Tibial artery (tissue), 4 donors: ENCODE measurements at places on chromosomes 4 and X.
A peak's percentile ranks its signal among the peaks of the same experiment; 100 is the strongest.

- no peak for DNase-seq
- H3K36me3 ChIP-seq: peaks cover 11% of the 10 kb centered on the region
- H3K4me1 ChIP-seq: no peaks in the 10 kb centered on the region
- H3K27me3 ChIP-seq: no peaks in the 10 kb centered on the region
- H3K27ac ChIP-seq: peak overlapping the region; percentile 45
- H3K4me3 ChIP-seq: no peak overlapping the region
Observed at GRCh38 chr4:105965183-105965800, 70.0 kb downstream of the NPNT start.

GRCh38 chr4:81031796-81032551, 1.5 kb downstream of the BMP3 start:
- no peak for DNase-seq
- peaks cover 15% of the 10 kb centered on the region for H3K4me1 ChIP-seq
- H3K4me3 ChIP-seq: no peak overlapping the region
- peaks cover 30% of the 10 kb centered on the region for H3K27me3 ChIP-seq
- H3K27ac ChIP-seq: no peak overlapping the region

DNA sequence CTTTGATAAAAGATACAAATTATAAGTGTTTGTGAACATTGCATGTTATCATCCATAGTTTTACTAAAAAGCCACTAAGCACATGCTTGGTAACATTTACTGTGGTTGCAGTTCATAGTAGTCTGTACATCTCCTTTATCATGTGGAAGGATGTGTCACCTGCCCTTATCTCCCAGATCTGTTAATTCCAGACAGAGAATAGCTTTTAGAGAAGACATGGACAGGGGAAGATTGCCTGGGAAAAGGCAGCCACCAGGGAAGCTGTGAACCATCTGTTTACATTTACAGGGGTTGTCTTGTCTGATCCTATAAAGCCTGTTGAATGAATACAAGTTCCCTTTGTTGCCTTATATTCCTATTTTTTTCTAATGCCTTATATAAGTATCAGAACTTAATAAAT, 396.0 kb downstream of the FAT4 start:
- no peak overlapping the region for H3K27ac ChIP-seq
- H3K36me3 ChIP-seq: no peaks in the 10 kb centered on the region
- no peak for DNase-seq
- no peaks in the 10 kb centered on the region for H3K27me3 ChIP-seq
- H3K4me3 ChIP-seq: no peak overlapping the region
- no peaks in the 10 kb centered on the region for H3K4me1 ChIP-seq

GRCh38 chr4:143599827-143600226, 86.3 kb downstream of the SMARCA5 start:
- no peak for DNase-seq
- no peaks in the 10 kb centered on the region for H3K27me3 ChIP-seq
- no peak overlapping the region for H3K4me3 ChIP-seq
- H3K36me3 ChIP-seq: no peaks in the 10 kb centered on the region

DNA sequence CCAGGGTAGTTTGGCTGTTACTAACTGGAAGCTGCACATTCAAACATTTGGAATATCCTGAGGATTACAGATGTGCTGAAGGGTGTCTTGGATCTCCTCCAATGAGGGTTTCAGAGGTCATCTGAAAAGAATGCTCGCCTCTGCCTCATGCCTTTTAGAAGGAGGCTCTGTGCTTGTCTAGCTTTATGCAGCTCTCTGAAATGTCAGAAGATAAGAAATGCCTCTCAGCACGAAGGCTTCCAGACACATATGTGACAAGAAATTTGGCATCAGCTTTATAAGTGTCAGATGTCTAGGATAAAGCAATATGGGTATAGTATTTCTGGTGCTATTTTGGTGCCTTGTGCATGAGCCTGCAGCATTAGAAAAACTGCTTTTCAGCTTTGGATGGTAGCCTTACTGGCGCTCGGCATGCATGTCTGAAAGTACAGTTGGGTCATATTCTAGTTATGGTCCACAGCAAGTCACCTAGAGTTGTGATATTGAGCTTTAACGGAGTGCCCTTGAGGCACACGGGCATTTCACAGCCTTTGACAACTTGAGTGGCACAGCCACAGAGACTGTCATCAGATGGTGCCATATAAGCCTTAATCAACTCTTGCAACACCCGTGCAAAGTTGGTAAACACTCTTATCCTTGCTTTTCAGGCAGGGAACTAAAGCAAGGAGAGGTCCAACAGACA, 70.8 kb upstream of the PGRMC2 start:
- H3K27ac ChIP-seq: no peak overlapping the region
- H3K4me1 ChIP-seq: peaks cover 14% of the 10 kb centered on the region
- no peaks in the 10 kb centered on the region for H3K36me3 ChIP-seq
- no peak for DNase-seq
- H3K27me3 ChIP-seq: no peaks in the 10 kb centered on the region
- no peak overlapping the region for H3K4me3 ChIP-seq

DNA sequence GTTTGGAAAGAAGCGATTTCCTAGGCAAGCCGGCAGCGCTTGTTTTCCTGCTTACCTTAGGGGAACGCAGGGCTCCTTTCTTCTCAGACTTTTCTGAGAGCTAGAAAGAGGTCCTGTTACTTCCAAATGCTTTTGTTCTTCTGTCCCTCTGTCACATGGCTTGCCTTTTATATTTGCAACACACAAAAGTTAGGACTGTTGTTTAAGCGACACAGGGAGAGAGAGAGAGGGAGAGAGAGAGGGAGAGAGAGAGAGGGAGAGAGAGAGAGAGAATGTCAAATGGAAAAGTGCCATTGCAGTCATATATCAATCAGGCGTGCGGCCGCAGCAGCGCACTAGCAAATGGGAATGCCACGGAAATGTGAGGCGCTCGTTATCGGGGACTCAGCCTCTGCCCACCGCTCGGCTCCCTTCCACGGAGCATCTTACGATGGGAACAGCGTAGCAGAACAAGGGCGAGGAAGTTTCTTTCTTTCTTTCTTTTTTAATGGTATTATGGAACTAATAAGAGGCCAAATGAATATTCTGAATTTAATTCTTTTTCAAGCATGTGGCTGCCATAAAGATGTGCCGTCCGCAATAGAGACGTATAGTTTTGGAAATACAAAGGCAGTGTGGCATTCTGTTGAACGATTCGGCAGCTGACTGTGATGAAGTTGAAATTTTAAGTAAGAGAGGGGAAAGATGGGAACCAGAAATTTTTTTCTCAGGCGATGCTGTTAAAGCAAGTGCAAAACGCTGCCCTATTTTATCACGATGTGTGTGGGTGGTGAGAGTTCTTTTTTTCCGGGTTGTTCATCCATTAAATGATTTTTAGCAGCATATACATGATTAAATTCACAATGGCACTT, at the start of gene NDP:
TSS of gene NDP (minus strand) at position 142 of the 851 bp plus-strand sequence. CDS start 14,745 bp downstream, outside the sequence.
- no peaks in the 10 kb centered on the region for H3K27me3 ChIP-seq
- H3K27ac ChIP-seq: no peak within 1 kb of the TSS
- H3K4me3 ChIP-seq: peak within 1 kb of the TSS; percentile 38
- no peak for DNase-seq

DNA sequence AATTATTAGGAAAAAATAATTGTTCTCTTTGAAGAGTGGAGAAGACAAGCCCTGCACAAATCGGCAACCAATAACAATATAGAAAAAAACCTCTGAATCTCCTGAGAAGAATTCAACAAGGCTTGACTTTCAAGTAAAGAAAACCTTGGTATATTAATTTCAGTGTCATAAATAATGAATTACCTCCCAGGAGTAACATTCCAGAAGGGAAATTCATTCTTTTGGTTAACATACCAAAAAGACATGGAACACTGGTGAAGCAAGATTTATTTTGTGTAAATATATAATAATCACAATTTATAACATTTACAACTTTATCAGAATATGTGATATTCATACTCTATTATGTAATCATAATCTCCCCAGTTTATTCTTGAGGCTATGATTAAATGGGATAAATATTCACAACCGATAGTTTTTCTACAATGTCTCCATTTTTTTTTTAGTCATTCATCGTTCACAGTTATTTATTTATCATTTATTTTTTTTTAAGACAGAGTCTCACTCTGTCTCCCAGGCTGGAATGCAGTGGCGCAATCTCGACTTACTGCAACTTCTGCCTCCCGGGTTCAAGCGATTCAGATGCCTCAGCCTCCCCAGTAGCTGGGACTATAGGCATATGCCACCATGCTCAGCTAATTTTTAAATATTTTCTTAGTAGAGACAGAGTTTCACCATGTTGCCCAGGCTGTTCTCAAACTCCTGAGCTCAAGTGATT, 53.0 kb upstream of the RPS6KA6 start:
- H3K27ac ChIP-seq: no peak overlapping the region
- no peaks in the 10 kb centered on the region for H3K36me3 ChIP-seq
- H3K27me3 ChIP-seq: no peaks in the 10 kb centered on the region
- DNase-seq: no peak
- H3K4me3 ChIP-seq: no peak overlapping the region
- no peaks in the 10 kb centered on the region for H3K4me1 ChIP-seq

GRCh38 chr4:177391287-177391686, 51.0 kb downstream of the AGA start:
- no peak for DNase-seq
- no peak overlapping the region for H3K4me3 ChIP-seq
- H3K36me3 ChIP-seq: no peaks in the 10 kb centered on the region
- no peak overlapping the region for H3K27ac ChIP-seq
- no peaks in the 10 kb centered on the region for H3K27me3 ChIP-seq
- peaks cover 3% of the 10 kb centered on the region for H3K4me1 ChIP-seq

GRCh38 chr4:7384003-7384928, 50.5 kb downstream of the PSAPL1 start:
- no peak overlapping the region for H3K27ac ChIP-seq
- no peaks in the 10 kb centered on the region for H3K36me3 ChIP-seq
- DNase-seq: peak; percentile 3
- H3K4me3 ChIP-seq: no peak overlapping the region

DNA sequence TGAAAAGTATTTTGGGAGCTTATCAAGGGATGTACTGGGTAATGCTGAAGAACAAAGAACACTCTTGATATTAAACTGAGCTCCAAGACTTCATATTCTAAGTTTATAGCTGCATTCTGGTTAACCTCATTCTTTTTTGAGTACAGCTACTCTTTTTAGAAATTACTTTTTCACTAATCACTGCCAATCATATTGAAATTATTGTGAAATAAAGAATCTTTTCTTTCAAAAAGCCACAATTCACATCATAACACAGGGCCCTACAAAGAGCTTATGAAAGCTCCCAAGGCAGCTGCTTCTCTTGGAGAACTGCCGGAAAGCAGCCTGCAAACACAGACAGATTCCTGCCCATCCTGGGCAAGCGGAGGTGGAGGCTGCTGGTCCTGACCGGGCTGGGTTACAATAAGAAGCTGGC, 121.4 kb downstream of the RNF150 start:
- no peaks in the 10 kb centered on the region for H3K27me3 ChIP-seq
- H3K4me1 ChIP-seq: no peaks in the 10 kb centered on the region
- no peak overlapping the region for H3K27ac ChIP-seq
- no peak overlapping the region for H3K4me3 ChIP-seq
- H3K36me3 ChIP-seq: no peaks in the 10 kb centered on the region
- no peak for DNase-seq

DNA sequence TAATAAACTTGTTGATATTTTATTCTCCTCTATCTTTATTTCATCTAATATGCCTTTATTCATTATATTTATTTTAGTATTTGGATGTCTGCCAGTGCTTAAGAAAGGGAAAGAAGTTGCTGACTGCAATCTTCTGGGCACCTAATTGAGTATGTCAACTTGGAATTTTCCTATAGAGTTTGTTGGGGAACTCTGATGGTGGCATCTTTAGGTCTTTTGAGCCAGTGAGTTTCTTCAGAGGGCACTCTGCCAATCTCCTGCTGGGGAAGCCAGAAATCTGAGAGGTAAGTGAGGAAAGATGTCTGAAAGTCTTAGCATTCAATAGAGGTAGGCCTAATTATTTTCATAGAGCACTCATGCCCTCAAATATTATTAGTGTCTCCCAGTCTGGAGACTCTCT, 475.0 kb downstream of the GABRG1 start:
- no peaks in the 10 kb centered on the region for H3K4me1 ChIP-seq
- no peak overlapping the region for H3K27ac ChIP-seq
- no peaks in the 10 kb centered on the region for H3K36me3 ChIP-seq

DNA sequence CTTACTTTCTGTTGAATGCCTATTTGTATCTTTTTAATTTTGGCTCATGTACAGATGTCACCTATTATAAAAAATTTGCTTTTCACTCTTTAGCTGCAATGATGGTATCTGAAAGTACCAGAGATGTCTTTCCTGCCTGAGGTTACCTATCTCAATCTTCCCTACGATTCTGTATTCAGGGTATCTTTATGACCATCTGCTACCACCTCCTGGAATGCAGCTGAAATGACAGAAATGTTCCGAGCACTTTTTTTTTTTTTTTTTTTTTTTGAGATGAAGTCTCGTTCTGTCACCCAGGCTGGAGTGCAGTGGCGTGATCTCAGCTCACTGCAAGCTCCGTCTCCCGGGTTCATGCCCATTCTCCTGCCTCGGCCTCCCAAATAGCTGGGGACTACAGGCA, 136.4 kb downstream of the REPS2 start:
- H3K36me3 ChIP-seq: no peaks in the 10 kb centered on the region
- H3K27me3 ChIP-seq: no peaks in the 10 kb centered on the region
- no peak overlapping the region for H3K4me3 ChIP-seq
- no peak overlapping the region for H3K27ac ChIP-seq

DNA sequence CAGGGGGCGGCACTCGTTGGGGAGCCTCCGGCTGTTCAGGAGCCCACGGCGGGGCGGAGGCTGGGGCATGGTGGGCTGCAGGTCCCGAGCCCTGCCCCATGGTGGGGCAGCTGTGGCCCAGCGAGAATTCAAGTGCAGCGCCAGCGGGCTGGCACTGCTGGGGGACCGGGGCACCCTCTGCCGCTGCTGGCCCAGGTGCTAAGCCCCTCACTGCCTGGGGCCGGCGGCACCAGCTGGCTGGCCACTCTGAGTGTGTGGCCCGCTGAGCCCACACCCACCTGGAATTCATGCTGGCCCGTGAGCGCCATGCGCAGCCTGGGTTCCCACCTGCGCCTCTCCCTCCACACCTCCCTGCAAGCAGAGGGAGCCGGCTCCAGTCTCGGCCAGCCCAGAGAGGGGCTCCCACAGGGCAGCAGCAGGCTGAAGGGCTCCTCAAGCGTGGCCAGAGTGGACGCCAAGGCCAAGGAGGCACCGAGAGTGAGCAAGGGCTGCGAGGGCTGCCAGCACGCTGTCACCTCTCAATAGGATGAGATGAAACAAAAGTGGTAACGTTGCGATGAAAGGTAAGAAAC, 464.9 kb downstream of the PCDH7 start:
- H3K4me3 ChIP-seq: no peak overlapping the region
- no peak overlapping the region for H3K27ac ChIP-seq
- no peaks in the 10 kb centered on the region for H3K4me1 ChIP-seq
- no peaks in the 10 kb centered on the region for H3K36me3 ChIP-seq

- no peaks in the 10 kb centered on the region for H3K4me1 ChIP-seq
- no peaks in the 10 kb centered on the region for H3K36me3 ChIP-seq
- H3K27me3 ChIP-seq: no peaks in the 10 kb centered on the region
- no peak for DNase-seq
Observed at GRCh38 chrX:112761242-112762207, 79.1 kb downstream of the AMOT start.

GRCh38 chr4:7761720-7762119, 177.9 kb downstream of the AFAP1 start:
- H3K4me1 ChIP-seq: no peaks in the 10 kb centered on the region
- H3K27ac ChIP-seq: peak overlapping the region; percentile 1
- peaks cover 37% of the 10 kb centered on the region for H3K36me3 ChIP-seq
- H3K4me3 ChIP-seq: no peak overlapping the region
- H3K27me3 ChIP-seq: no peaks in the 10 kb centered on the region
